ENCODE measurements at places on chromosomes 2 and 18.
A peak's percentile ranks its signal among the peaks of the same experiment; 100 is the strongest.

- no peak for DNase-seq
Observed at GRCh38 chr18:76339246-76339620, 155.8 kb downstream of the ZNF516 start.

DNA sequence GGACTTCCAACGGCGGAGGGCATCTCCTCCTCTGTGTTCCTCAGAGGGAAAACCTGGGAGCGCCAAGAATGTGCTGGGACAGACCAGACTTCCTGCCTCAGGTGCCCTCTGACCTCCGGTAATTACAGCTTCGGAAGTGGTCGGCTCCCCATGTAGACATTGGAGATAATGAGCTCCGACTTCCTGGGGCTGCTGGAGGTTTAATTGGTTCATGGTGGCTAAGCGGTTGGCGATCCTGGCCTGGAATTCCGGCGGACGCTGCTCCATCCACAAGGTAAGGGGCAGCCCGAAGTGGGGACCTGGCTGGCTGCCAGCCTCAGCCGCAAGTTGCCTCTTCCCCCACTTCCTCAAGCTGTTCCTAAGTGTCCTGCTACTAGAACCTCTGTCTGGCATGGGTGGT is 83.2 kb upstream of the EPC2 start:
- no peak for DNase-seq

DNA sequence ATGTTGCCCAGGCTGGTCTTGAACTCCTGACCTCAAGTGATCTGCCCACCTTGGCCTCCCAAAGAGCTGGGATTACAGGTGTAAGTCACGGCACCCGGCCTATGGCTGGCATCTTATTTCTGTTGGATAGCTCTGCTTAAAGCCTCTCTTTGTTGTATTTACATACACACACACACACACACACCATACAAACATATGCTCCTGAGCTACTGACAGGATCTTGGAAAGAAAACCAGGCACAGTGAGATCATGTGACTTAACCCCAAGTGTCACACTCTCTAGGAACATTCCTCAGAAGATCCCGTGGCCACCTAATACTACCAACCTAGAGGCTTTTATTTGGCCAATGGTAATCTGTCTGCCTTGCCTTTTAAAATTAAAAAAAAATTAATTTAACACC is 85.1 kb upstream of the HAAO start:
- DNase-seq: no peak

- peak; percentile 46 for DNase-seq
Observed at GRCh38 chr2:241935314-241935713, 65.8 kb downstream of the RTP5 start.

GRCh38 chr2:85922199-85922598 is 33.4 kb upstream of the ST3GAL5 start:
- DNase-seq: no peak

- peak; percentile 13 for DNase-seq
Observed at GRCh38 chr2:71631411-71631931, 178.1 kb downstream of the DYSF start.

GRCh38 chr2:54575379-54575888 is 119.3 kb downstream of the SPTBN1 start:
- DNase-seq: no peak

DNA sequence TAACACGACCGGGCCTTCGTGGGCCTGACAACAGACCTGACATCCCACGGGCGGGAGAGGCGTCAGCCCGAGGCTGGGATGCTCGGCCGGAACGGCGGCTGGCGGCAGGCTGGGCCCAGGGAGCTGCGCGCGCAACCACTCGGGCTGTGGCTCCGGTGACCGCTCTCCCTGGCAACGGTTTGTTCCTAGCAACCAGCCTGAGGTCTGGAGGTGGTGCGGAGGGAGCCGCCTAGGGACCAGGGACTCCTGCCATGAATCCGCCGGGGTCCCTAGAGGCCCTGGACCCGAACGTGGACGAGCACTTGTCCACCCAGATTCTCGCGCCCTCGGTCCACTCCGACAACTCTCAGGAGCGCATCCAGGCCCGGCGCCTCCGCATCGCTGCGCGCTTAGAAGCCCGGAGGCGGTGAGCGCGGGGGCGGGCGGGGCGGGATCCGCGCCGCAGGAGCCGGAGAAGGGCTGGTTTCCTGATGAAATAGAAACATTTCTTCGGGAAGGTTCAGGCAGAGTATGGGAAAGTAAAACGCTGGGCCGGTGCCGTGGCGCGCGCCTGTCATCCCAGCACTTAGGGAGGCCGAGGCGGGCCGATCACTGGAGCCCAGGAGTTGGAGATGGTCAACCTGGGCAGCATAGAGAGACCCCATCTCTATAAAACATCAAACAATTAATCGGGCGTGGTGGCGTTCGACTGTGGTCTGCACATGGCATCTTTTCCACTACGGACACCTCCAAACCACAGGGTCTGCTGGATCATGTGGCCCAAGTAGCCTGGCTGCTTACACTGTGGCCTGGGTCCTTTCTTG is at the start of gene DRC1:
Gene DRC1 (plus strand): TSS at position 182 of the 803 bp plus-strand sequence. CDS start 70 bp downstream, at position 252.
- DNase-seq: peak; percentile 26

- no peak for DNase-seq
Observed at GRCh38 chr2:133982256-133982655, 271.6 kb upstream of the MGAT5 start.

DNA sequence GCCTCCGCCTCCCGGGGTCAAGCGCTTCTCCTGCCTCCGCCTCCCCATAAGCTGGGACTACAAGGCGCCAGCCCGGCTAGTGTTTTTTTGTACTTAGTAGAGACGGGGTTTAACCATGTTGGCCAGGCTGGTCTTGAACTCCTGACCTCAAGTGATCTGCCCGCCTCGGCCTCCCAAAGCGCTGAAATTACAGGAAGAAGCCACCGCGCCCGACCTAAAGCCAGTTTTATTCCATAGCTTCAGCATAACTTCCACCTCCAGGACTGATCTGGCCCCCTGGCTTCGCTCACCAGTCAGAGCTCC is 783 bp upstream of the TXNL4A start:
- DNase-seq: no peak

GRCh38 chr2:174117951-174118930 is 130.1 kb downstream of the OLA1 start:
- DNase-seq: peak; percentile 76

DNA sequence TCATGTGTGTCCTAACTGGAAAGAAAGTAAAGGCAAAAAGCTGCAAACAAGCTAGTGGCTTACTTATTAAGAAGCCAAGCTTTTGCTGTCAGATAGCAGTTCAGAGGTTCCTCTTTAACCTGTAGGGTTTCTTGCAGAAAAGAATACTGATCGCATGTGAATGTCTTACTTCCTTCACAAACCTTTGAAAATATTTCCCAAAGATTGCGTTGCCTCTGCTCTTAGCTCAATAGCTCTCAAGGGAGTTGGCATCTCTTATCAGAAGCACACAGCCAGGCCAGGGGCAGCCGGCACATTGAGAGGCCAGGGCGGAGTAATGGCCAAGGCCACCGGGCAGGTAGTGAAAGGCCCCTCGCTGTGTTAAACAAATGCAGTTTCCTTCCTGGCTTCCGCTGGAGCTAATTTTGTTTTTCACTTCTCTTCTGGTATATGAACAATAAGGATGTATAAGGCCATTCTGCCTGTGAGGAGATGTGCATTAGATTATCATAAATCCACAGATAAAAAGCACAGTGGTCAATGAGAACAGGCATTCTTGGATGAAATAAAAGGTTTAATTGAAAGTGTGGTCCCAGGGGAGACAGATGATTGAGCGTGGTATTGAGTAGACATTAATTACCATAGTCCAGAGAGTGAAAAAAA is 542.4 kb upstream of the NRP2 start:
- no peak for DNase-seq

DNA sequence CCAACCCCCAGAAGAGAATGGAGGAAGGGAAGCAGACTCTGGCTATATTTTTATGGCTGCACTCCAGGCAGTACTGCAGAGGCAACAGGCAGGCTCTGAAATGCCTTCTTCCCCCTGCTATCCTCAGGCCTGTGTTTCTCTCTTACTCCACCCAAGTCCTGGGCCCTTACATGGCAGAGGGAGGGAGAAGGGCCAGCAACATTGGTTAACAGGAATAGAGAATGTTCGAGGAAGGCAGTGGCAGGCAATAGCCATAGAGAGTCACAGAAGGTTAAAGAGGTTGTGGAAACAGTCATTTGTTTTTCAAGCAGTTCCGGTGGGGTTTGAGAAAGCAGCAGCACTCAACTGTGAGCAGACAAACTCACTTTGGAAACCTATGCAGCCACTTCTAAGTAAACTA is 15.1 kb upstream of the DARS1 start:
- DNase-seq: no peak

- no peak for DNase-seq
Observed at GRCh38 chr2:10900216-10901109, 11.3 kb upstream of the KCNF1 start.

GRCh38 chr2:105125920-105126319 is 88.1 kb downstream of the MRPS9 start:
- DNase-seq: no peak

DNA sequence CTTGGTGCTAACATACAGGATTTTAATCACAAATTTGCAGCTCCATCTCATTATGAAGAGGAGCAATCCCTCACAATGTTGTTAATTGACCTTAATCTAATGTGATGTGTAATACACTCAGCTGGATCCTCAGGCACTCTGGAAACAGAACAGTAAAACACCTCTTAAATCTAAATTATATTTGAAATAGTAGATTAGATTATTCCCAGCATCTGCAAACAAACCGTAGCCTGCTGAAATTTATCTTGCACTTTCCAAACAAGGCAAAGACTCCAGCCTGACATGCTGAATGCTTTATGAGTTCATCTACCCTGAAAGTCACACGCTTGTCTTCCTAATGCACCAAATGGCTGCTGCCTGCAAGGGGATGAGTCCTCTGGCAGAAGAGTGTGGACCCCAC is 402.3 kb upstream of the GYPC start:
- DNase-seq: no peak

- DNase-seq: no peak
Observed at GRCh38 chr18:79139206-79139605, 70.0 kb downstream of the ATP9B start.

- DNase-seq: no peak
Observed at GRCh38 chr2:235004329-235004903, 52.6 kb downstream of the SH3BP4 start.

DNA sequence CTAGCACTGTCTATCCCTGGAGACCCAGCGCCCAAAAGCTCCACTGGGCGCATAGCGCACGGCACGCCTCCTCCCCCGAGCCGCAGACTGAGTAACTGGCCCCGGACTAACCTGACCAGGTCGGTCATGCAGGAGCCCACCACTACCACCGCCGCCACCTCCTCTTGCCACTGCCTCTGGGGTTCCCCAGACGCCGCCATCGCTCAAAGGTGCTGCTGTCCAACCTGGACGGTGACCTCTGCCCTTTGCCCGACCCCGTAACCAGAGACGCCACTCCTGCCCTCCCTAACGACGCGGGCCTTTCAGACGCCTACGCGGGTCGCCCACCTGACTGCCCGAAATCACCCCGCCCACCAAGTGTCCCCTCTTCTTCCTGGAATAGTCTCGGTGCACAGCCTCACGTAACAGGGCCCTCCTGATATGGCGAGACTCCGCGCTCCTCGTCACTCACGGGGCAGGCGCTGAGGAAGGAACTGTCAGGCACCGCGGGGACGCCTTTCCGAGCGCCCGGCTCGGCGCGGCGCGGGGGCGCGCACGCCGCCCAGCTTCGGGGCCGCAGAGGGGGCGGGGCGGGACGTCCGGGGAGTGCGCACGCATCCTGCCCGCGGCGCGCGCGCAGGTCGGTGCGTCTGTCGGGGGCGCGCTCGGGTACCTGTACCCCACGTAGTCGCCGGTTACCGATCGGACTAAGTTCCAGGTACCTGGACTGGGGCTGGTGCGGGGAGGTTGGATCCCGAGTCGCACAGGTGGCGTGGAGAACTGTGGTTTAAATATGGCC is at the start of the genes BABAM2 and RBKS:
Gene BABAM2 (plus strand): TSS at position 584 of the 778 bp plus-strand sequence. CDS start 3,828 bp downstream, outside the sequence.
Gene RBKS (minus strand): TSS at position 242 of the 778 bp plus-strand sequence. CDS start 42 bp downstream, at position 200.
- no peak for DNase-seq

GRCh38 chr2:147910990-147911473 is 66.2 kb downstream of the ACVR2A start:
- DNase-seq: peak; percentile 21

GRCh38 chr2:14321357-14321756 is 311.2 kb upstream of the LRATD1 start:
- no peak for DNase-seq

DNA sequence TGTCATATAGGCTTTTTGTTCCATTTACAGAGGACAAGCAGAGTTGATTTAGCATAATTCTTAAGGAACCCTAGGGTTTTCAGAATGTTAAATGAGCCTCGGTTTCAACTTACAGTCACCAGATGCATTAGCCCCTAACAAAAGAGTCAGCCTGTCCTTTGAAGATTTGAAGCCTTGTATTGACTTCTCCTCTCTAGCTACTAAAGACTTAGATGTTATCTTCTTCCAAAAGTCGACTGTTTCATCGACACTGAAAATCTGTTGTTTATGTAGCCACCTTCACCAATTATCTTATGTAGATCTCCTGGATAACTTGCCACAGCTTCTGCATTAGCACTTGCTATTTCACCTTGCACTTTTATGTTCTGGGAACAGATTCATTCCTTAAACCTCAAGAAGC is 31.6 kb upstream of the SOX11 start:
- no peak for DNase-seq

DNA sequence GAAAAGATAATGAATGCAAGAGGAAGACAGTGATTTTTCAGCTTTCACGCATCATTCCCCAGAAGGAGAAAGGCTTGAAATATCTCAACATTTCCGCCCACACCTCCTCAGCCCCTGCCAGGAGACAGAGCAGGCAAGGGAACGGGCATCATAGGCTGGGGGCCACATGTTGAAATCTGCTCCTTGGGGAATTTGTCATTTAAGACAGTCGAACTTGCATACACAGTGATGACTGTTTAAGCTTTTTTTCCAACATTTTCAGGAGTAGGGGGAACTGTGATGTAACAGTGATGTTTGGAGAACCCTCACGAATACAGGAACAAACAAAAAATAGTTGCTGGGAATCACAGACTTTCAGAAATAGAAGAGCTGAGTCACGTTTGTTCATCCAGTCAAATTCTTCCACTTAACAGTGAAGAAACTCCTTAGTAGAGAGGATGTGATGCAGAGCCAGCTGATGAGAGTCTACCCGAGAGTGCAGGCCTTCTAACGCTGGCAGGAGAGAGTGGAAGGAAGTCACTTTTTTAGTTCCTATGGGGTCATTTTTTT is 266.8 kb downstream of the ALPK2 start:
- DNase-seq: peak; percentile 97

DNA sequence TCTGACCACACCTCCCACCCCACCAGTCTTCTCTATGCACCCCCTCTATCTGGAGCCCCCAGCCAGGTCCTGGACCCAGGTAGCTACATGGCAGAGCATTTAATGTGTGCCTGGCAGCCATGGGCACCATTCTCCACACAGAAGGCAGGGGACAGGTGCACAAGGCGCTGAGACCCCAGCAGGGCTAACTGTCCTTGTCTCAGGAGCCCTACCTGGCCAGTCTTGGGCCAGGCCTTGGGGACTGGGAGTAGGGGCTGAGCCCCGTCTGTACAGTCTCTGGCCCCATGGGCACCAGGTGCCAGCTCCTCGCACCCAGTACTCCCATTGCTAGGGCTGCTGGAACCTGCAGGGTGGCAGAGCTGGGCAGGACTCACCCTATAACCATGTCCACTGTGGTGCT is 2.9 kb downstream of the GNLY start:
- no peak for DNase-seq

All from GM04503 (cell line).